ENCODE measurements at places on chromosomes 11 and 22. TPM values are rescaled to one million over a fixed set of nuclear protein-coding genes. Genes with fewer than 3 reads are reported as not detected.

PKDREJ gene
- total RNA-seq = 0.13 TPM

FOLH1 gene
- total RNA-seq = 1.3 TPM

CALCA gene
- total RNA-seq = not detected

MS4A12 gene
- total RNA-seq = not detected

FIBIN gene
- total RNA-seq = 5.2 TPM

HOATZ gene
- 2.1 TPM for total RNA-seq

CCDC89 gene
- 4.5 TPM for total RNA-seq

- DNase-seq = no peak
- H3K27ac ChIP-seq = no peak overlapping the region
- H3K4me1 ChIP-seq = peaks cover 2% of the 10 kb centered on the region
- no peak overlapping the region for H3K4me3 ChIP-seq
- H3K36me3 ChIP-seq = no peaks in the 10 kb centered on the region
Measured at GRCh38 chr11:100806296-100806695, 119.2 kb downstream of the ARHGAP42 start.

DNA sequence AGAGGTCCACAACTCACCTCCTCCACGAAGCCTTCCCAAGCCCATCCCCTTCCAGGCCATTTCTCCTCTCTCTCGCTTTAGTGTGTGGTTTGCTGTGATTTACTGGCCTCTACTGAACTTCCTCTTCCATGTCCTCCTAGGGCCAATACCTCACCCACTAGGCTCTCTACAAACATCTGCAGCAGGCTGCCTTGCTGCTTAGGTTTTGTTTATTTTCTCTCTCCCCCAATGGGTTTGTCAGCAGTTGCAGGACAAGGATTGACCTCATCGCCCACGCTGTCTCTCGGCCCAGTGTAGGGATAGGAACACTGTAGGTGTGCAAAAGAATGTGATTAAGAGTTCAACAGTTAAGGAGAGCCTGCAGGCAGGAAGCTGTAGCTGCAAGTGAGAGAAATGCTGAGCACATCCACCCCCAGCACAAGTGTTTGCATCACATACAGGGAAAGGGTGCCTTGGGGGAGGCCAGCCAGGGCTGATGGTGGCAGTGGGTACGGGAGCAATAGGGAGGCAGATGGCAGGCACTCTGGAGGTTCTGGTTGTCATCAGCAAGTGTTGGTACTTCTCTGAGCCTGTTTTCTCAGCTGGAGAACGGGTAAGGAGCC is 1.4 kb downstream of the PC start:
- no peak overlapping the region for H3K4me3 ChIP-seq
- no peaks in the 10 kb centered on the region for H3K27me3 ChIP-seq
- H3K27ac ChIP-seq = peak overlapping the region; percentile 63
- no peak for DNase-seq

- no peaks in the 10 kb centered on the region for H3K27me3 ChIP-seq
- peak overlapping the region; percentile 73 for H3K4me3 ChIP-seq
- H3K4me1 ChIP-seq = peaks cover 9% of the 10 kb centered on the region
- DNase-seq = no peak
- no peak overlapping the region for H3K27ac ChIP-seq
Measured at GRCh38 chr11:114440971-114441763, 1.9 kb downstream of the REXO2 start.

GRCh38 chr11:20050551-20051333 is 109.5 kb downstream of the DBX1 start:
- H3K4me1 ChIP-seq = peaks cover 12% of the 10 kb centered on the region
- H3K36me3 ChIP-seq = no peaks in the 10 kb centered on the region
- H3K4me3 ChIP-seq = no peak overlapping the region
- DNase-seq = no peak

GRCh38 chr11:78651923-78652842 is 77.5 kb upstream of the NARS2 start:
- no peak for DNase-seq
- H3K4me1 ChIP-seq = no peaks in the 10 kb centered on the region
- no peak overlapping the region for H3K4me3 ChIP-seq
- H3K36me3 ChIP-seq = no peaks in the 10 kb centered on the region
- no peaks in the 10 kb centered on the region for H3K27me3 ChIP-seq

- DNase-seq = no peak
- H3K27me3 ChIP-seq = no peaks in the 10 kb centered on the region
- H3K36me3 ChIP-seq = no peaks in the 10 kb centered on the region
- H3K27ac ChIP-seq = no peak overlapping the region
- H3K4me1 ChIP-seq = peaks cover 12% of the 10 kb centered on the region
Measured at GRCh38 chr11:858762-859339, 16.2 kb downstream of the TSPAN4 start.

GRCh38 chr11:107593951-107594350 is 3.0 kb downstream of the ELMOD1 start:
- H3K36me3 ChIP-seq = no peaks in the 10 kb centered on the region
- no peak overlapping the region for H3K4me3 ChIP-seq
- no peak overlapping the region for H3K27ac ChIP-seq
- H3K4me1 ChIP-seq = peaks cover 6% of the 10 kb centered on the region
- H3K27me3 ChIP-seq = no peaks in the 10 kb centered on the region
- no peak for DNase-seq

GRCh38 chr22:42937164-42937843 is 77.6 kb downstream of the PACSIN2 start:
- H3K4me3 ChIP-seq = no peak overlapping the region
- DNase-seq = no peak
- no peaks in the 10 kb centered on the region for H3K36me3 ChIP-seq
- H3K27ac ChIP-seq = no peak overlapping the region

DNA sequence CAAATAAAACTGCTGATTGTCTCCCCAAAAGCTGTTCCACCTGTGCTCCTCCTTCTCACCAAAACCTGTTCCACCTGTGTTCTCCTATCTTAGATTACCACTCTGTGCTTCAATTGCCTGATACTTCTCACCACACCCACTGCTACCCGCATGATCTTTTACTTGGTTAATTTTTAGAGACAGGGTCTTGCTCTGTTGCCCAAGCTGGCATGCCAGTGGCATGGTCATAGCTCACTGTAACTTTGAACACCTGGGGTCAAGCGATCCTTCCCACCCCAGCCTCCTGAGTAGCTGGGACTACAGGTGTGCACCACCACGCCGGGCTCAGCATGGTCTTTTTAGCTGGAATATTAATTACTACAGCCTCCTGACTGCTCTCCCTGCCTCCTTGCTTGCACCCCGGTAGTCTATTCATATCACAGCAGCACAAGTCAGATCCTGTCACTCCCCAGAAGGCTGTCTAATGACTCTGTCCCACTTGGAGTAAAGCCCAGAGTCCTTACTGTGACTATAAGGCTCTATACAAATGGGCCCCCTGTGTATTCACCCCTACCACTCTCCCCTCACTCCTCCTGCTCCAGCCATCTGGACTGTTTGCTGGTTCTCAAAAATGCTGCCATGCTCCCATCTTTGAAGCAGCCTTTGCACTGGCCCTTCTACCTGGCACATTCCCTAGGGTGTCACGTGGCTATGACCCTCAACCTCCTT is 3.5 kb downstream of the C11orf91 start:
- no peak for DNase-seq
- H3K4me1 ChIP-seq = peaks cover 22% of the 10 kb centered on the region
- H3K36me3 ChIP-seq = no peaks in the 10 kb centered on the region
- H3K27me3 ChIP-seq = no peaks in the 10 kb centered on the region
- H3K27ac ChIP-seq = no peak overlapping the region
- no peak overlapping the region for H3K4me3 ChIP-seq

DNA sequence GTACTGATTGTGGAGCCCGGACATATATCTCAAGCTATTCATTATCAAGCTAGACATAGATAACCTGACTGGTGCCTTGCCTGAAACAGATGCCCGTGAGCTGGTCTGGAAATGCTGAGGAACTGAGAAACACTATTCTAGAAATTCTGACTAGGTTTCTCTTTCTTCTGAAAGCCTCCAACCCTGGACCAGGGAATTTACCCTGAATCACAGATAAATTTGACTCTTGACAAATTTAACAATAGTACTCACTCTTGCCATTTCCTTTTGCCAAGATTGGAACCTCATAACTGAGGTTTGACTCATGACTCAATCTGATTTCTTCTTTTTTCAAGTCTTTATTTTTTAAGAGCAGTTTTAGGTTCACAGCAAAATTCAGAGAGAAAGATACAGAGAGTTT is 189.6 kb upstream of the SYN3 start:
- no peak overlapping the region for H3K27ac ChIP-seq
- no peaks in the 10 kb centered on the region for H3K27me3 ChIP-seq
- H3K4me3 ChIP-seq = no peak overlapping the region
- no peak for DNase-seq
- no peaks in the 10 kb centered on the region for H3K36me3 ChIP-seq

DNA sequence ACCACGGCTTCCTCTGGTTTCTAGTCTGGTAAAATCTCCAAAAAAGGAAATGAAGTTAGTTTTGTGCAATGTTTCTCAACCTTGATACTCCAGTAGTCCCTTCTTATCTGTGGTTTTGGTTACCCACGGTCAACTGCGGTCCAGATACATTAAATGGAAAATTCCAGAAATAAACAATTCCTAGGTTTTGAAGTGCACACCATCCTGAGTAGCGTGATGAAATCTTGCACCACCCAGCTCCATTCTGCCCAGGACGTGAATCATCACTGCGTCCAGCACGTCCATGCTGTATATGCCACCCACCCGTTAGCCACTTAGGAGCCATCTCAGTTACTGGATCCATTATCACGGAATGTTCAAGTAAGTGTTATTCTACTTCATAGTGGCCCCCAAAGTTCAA is 117.0 kb downstream of the FBXO7 start:
- no peaks in the 10 kb centered on the region for H3K4me1 ChIP-seq
- no peaks in the 10 kb centered on the region for H3K27me3 ChIP-seq
- DNase-seq = no peak
- no peak overlapping the region for H3K4me3 ChIP-seq

DNA sequence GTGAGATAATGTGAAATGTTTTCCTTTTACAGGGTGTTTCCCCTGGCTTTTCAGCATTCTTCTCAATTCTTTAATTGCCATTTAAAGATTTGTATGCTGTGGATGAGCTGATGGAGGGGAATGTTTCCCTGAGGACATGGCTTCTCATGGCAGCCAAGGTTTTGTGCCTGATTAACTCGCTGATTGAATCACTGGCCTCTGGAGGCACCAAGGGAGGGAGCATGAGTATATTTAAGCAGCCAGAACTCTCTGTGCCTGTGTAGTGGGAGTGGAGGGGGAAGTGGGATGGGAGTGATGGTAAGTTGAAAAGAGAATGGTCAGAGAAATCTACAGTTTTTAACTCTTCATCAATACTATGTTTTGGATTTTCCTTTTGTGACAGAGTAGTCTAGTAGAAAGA is 88.7 kb downstream of the STIM1 start:
- H3K27me3 ChIP-seq = no peaks in the 10 kb centered on the region
- no peak overlapping the region for H3K27ac ChIP-seq
- H3K36me3 ChIP-seq = no peaks in the 10 kb centered on the region
- peaks cover 36% of the 10 kb centered on the region for H3K4me1 ChIP-seq
- DNase-seq = no peak
- no peak overlapping the region for H3K4me3 ChIP-seq

DNA sequence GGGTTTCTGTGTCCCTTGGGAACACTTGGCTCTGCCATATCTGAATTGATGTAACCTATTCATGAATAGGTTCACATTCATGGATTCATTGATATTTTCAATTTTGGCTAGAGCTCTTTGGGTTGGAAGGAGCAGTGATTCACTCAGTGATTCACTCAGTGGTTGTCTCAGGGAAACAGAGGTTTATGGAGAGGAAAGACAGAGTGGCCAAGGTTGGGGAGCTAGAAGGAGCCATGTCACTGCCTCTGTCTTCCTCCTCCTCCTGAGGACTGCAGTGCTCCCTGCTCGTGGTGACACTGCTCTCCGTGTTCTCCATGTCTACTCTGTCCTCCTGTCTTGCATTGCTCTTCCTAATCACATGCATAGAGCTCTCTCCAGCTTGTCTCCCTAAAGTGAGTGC is 17.4 kb downstream of the CEP164 start:
- H3K4me1 ChIP-seq = no peaks in the 10 kb centered on the region
- H3K27me3 ChIP-seq = no peaks in the 10 kb centered on the region
- no peaks in the 10 kb centered on the region for H3K36me3 ChIP-seq
- no peak overlapping the region for H3K27ac ChIP-seq
- no peak for DNase-seq

DNA sequence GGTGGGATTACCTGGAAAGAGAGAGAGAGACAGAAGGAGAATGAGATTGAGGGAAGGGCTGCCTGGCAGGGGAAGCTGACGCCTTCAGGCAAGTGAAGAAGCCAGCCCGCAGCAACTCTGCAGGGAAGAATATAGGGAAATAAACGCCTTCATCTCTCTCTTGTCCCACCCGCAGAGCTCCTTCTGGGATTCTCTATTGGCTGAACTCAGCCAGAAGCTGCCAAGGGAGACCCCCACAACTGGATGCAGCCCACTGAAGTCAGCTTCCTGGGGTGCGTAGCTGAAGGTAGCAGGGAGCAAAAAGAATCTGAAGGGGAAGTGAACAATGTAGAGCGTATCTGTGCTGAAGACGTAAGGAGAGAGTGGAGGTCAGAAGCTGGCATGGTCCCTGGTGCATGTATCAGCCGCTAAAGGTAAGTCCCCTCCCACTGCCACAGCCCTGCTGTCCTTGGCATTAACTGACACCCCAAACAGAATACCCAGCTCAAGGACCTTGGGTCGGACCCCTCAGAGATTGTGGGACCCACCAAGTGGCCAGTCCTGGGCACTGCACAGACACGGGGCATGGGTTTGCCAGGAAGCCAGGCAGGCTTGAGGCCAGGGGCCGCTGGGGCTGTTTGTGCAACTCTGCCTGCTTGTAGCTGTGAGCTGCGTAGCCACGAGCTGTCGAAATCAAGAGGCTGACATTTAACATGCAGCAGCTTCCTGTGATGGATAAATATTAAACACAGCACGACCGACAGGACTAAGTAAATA is 469.9 kb downstream of the MN1 start:
- H3K4me1 ChIP-seq = peaks cover 9% of the 10 kb centered on the region
- H3K27ac ChIP-seq = no peak overlapping the region
- peak; percentile 51 for DNase-seq

DNA sequence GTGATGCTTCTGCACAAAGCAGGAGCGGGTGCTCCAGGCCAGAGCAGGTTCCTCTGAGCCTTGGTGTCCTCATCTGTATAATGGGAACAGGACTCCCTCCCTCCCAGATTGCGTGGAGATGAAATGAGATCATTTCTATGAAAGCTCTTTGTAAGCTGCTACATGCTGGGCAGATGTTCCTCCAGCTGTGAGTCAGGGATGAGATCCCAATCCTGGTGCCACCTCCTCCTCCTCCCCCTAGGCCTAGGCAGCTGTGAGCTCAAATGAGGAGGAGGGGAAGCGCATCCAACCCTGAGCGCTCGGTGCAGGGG is 7.0 kb upstream of the CABP2 start:
- H3K4me3 ChIP-seq = no peak overlapping the region
- no peaks in the 10 kb centered on the region for H3K36me3 ChIP-seq
- no peak for DNase-seq
- H3K4me1 ChIP-seq = peaks cover 6% of the 10 kb centered on the region
- H3K27me3 ChIP-seq = no peaks in the 10 kb centered on the region

GRCh38 chr11:19627566-19627965 is 85.1 kb upstream of the NAV2 start:
- no peak overlapping the region for H3K27ac ChIP-seq
- H3K4me3 ChIP-seq = no peak overlapping the region
- H3K4me1 ChIP-seq = no peaks in the 10 kb centered on the region
- H3K27me3 ChIP-seq = no peaks in the 10 kb centered on the region
- no peaks in the 10 kb centered on the region for H3K36me3 ChIP-seq

- H3K4me3 ChIP-seq = no peak overlapping the region
- H3K27me3 ChIP-seq = no peaks in the 10 kb centered on the region
- H3K27ac ChIP-seq = no peak overlapping the region
- no peak for DNase-seq
Measured at GRCh38 chr22:36117053-36117554, 43.5 kb downstream of the APOL3 start.

Measured in ovary (tissue), 10 donors.